NAMALWA (cell line): ENCODE measurements at places on chromosomes 11 and 22.

DNA sequence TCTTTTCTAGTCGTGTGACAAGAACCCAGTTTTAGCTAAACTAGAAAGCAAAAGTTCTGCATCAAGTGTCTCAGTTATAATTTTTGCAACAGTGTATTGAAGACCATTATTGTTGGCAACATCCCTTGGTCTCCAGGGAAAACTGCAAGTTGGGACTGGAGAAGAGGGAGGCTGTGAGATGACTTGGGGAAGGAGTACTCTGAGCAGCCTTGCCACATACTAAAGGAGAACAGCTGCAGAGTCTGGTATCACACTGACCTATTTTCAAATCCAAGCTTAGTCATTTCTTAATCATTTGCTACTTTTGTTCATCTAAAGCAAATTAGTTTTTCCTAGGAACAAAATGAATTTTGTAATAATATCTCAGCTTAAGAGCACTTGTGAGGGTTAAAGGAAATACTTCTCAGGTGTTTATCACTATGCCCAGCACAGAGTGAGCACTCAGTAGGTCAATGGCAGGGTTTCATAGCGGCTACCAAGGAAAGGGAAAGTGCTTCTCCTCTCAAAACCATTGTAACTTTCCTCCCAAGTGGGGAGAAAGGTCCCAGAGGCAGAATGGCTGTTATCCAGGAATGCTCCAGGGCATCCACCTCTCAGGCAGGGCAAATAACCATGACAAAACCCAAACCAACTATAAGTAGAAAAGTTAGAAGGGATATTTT, 247.1 kb downstream of the C11orf87 start:
- DNase-seq, result no peak

DNA sequence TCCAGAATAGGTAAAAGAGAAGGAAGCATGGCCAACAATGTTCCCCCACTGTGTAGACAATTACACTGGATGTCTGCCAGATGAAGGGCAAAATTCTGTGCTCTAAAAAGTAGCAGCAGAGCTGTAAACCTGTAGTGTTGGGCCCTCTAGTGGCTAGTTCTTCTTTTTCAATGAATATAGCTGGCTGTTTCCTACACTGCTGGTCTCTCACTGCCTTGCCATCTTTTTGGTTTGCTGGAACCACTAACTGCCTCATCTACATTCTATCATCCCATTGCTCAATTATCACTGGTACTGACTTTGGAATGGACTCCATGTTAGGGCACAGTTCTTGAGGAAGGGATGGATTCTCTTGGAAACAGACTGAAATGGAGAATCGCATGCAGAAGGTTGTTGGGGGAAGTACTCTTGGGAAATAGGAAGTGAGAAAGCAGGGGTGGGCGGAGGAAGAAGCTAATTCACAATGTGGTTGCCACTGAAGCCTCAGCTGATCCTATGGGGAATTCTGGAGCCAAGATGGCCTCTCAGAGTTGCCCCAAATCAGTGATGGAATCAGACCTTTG, 17.9 kb downstream of the KCNE3 start:
- DNase-seq, result peak; percentile 89

GRCh38 chr11:66720223-66720898, 8.7 kb downstream of the SPTBN2 start:
- DNase-seq, result no peak

DNA sequence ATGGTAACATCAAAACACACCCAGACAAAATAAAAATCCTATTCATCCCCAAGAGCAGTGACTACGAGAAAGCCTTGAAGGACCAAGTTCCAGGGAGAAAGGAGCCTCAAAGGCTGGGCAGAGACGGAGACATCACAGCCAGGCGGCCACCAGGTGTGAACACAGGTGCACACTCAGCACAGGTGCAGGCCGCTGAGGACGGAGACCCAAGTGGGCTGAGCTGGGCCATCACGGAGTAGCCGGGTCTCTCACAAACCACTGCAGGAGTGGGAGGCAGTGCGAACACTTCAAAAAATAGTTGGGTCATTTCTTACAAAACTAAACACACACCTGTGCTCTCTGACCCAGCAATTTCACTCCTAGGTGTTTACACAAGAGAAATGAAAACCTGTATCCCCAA, 72.6 kb downstream of the PHF21B start:
- DNase-seq, result no peak

GRCh38 chr11:128614026-128614425, 26.7 kb upstream of the ETS1 start:
- DNase-seq, result no peak

- DNase-seq, result no peak
Observed at GRCh38 chr11:2825889-2826678, 59.5 kb downstream of the CDKN1C start.

- peak; percentile 91 for DNase-seq
Observed at GRCh38 chr11:86193297-86194095, 51.1 kb upstream of the EED start.

- no peak for DNase-seq
Observed at GRCh38 chr11:125720781-125721180, 25.3 kb upstream of the PATE1 start.

- no peak for DNase-seq
Observed at GRCh38 chr11:34223907-34224306, 118.5 kb downstream of the NAT10 start.

GRCh38 chr11:94638902-94639373, 71.8 kb downstream of the PIWIL4 start:
- DNase-seq, result peak; percentile 27

- DNase-seq, result peak; percentile 92
Observed at GRCh38 chr11:76637491-76638269, 32.9 kb downstream of the LRRC32 start.

GRCh38 chr22:35024364-35024692, 41.6 kb upstream of the ISX start:
- no peak for DNase-seq

- no peak for DNase-seq
Observed at GRCh38 chr11:123736769-123737168, 4.7 kb downstream of the ZNF202 start.

DNA sequence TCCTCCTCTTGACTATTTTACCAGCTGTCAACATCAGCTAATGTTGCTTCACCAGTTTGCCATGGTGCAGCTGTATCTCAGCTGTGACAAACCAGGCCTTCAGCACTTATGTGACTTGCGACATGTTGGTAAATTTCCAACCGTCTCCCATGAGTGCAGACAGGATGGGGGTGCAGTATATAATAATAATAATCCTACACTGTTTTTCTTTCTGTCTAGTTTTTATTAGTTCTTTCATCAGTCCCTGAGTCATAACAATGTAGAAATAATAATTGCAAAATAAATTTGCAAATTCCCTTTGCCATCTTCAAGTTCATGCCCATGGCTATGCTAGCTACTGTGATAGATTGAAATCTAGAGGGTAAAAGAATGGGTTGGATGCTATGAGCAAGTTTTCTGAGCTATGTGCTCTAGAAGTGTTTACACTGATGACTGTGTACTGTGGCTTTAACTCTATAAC, 4.9 kb downstream of the MMP13 start:
- no peak for DNase-seq

DNA sequence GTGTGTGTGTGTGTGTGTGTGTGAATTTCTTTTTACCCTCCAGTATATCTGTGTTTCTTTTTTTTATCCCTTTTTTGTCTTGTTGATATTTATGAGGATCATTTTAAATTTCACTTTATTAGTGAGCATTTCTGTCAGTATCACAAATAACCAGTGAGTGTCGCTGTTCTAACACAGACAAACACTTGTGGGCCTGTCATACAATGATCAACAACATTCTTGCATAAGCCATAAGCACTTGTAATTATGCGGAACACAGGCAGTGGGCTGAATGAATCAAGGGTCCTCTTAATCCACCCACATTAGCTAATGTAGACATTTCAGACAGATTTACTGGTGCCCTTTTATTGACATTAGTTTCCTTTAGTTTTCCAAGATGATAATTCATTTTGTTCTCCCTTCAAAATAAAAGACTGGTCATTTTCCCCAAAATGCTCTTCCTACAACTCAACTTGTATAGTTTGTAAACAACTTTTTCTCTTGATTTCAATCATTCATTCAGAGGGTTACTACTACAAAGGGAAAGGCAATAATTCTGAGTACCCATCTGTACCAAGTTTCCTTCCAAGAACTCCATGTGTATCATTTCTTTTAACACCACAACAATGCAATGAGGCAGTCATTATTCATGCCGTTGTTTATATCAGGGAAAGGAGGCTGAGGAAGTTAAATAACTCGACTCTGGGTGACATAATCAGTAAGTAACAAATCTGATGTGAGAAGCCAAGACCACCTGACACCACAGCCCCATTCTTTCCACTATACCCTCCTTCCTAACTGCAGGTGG, 34.5 kb upstream of the ANO3 start:
- peak; percentile 75 for DNase-seq

DNA sequence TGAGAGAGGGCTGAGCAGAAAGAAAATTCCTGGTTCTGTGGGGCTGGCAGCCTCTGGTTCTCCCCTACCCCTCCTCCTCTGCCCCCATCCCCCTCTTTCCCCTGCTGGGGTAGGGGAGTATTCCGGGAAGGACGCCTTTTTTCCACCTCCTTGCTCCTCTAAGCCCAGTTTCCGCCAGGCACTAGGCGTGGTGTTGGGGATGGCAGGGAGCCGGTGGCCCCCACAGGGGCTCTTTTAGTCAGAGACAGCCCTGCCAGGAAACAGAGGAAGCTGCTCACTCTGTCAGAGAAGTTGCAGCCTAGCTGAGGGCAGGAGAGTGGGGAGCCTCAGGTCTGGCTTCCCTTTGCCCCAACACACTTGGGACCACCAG, 15.6 kb upstream of the ARHGEF17 start:
- DNase-seq, result no peak

DNA sequence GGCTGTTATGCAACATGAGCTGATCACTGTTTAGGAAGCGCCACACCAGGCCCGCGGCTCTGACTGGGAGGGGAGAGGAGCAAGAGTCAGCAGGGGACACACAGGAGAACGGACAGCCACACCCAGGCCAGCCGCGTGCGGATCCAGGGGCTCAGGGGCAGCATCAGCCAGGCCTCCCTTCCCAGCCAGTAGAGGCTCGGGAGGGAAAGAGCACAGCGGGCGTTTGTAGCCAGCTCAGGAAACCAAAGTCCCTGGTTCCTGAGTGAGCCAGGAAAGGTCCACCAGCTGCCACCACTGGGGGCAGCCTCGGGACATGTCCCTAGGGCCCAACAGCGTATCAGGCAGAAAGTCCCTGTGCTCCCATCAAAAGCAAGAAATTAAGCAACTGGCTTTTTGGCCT, 71.8 kb upstream of the PITPNB start:
- peak; percentile 30 for DNase-seq

GRCh38 chr11:116281173-116282160, 491.3 kb downstream of the BUD13 start:
- no peak for DNase-seq

DNA sequence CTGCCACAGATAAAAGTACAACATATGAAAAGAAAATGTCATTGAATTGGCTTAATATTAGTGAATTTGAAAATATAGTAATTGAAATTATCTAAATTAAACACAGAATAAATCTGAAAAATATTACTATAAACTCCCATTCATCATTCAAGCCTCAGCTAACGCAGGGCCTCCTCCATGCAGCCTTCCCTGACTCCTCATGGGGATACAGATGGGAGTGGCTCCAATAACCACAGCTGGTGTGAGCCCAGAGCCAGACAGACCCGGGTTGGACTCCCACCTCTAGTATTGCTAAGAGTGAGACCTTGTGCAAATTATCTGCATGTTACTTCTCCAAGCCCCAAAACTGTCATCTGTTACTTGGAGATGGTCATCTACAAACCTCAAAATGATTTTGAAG, 44.9 kb downstream of the CSF2RB start:
- DNase-seq, result no peak

DNA sequence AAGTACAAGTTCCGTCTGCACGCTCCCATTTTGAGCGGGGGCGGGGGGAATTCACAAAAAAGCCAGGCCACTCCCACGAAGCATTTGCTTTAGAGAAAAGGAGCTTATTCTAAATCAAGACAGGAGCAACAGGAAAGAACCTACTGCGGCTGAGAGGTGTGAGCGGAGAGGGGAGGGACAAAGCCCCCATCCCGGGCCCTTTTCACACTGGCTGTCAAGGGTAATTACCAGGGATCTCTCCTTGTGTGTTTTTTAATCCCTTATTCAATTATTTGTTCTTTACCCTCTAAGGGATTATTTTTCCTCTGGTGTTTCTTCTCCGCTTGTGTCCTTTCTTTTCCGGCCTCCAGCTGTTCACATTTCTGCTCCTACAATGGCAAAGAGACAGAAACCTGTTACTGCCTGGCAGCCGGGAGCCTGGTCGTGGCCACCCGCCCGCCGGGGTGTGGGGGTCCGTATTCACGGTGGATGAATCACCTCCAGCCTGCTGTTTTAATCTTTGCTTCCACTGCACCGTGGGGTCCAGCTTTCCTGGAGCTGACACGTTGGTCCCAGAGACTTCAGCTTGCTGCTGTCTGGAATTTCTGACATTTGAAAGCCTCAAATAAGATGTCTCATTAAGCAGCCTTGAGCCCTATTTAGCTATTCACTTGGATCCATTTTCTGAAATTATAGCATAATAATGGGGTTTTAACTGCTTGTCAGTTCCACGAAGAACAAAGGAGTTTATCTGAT, 61.4 kb upstream of the FADD start:
- no peak for DNase-seq

DNA sequence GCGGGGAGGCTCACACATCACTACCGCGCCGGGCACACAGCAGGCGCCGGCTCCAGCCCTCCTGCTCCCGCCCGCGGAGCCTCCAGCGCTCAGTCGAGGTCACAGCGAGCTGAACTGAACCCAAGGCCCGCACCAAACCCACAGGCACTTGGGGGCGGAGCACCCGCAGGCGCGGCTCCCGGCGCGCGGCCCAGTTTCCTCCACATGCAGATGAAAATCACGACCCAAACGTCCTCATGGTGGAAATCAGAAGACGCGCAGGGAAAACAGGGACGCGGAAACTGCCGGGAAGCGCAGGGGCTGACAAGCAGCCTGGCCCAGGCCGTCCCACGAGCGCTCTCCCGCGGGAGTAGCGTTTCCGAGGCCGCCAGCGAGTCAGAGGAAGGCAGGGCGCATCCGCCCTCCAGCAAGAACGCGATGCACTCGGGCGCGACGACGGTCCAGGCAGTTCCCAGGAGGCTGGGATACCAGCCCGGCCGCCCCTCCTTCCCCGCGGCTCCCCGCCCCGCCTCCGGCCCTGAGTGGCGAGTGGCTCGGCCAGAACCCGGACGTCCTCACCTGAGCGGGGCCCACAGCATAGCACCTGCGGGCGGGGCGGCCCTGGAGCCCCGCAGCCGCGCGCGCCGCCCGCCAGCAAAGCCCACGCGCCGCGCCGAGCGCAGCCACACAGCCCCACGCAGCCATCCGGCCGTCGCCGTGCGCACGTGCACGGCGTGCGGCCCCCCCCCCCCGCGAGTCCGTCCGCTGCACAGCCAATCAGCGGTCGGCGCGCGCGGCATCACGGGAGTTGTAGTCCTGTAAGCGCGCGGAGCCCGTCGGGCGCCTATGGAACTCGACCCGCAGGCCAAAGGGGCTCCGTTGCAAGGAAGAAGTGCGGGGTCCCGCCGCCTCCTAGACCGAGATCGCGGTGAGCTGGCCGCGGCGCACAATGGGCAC, at the start of gene HDHD5:
HDHD5 (minus strand) TSS at position 710 of the 936 bp plus-strand sequence; CDS start at position 684, 26 bp downstream.
- DNase-seq, result peak; percentile 87

GRCh38 chr22:45064313-45065278, 54.8 kb upstream of the PHF21B start:
- no peak for DNase-seq

GRCh38 chr11:75763846-75764245, 4.7 kb upstream of the DGAT2 start:
- DNase-seq, result no peak

- no peak for DNase-seq
Observed at GRCh38 chr11:103433386-103434072, 324.3 kb downstream of the DYNC2H1 start.
